KG1 (cell line): ENCODE measurements at places on chromosomes 4 and X.

DNA sequence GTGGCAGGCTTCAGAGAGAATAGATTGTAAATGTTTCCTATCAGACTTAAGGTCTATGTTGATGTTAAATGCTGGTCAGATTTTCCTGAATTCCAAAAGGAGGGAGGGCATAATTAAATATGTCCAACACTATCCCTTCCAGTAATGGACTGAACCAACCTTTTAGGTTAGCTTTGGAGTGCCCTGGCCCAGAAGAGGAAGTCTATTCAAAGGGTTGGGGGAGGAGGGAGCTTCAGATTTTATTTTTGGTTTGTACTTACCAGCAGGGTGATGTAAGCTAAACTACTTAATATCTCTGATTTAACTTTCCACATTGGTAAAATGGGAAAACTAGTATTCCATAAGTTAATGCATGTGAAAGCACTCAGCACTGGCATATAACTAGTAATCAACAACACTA, 91.1 kb downstream of the RBM46 start:
- no peak for DNase-seq

- no peak for DNase-seq
These were observed 405.0 kb upstream of the MAGEB18 start for GRCh38 chrX:25733148-25733547.

DNA sequence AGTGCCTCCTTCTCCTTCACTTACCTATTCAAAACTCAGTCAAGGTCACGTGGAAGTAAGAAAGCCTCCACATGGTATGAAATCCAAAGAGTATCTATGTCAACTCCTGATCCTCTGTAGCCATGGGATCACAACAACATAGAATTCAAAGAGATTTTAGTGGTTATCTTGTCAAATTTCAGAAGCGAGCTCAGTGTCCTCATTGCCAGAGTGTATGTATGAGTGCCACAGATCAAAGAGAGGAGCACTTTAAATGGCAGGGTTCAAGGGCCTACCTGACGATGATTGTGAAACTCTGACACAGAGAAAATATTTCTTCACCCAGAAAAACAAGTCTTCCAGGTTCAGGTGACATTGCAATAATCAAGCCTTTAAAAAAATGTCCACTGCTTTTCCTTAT, 1.2 kb upstream of the ACE2 start:
- no peak for DNase-seq

DNA sequence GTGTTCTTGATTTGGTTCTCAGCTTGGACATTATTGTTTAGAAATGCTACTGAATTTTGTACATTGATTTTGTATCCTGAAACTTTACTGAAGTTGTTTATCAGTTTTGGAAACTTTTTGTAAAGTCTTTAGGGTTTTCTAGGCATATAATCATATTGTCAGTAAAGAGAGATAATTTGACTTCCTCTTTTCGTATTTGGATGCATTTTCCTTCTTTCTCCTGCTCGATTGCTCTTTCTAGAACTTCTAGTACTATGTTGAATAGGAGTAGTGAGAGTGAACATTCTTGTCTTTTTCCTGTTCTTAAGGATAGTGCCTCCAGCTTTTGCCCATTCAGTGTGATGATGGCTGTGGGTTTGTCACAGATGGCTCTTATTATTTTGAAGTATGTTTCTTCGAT, 24.1 kb downstream of the TMPRSS11A start:
- DNase-seq = no peak

DNA sequence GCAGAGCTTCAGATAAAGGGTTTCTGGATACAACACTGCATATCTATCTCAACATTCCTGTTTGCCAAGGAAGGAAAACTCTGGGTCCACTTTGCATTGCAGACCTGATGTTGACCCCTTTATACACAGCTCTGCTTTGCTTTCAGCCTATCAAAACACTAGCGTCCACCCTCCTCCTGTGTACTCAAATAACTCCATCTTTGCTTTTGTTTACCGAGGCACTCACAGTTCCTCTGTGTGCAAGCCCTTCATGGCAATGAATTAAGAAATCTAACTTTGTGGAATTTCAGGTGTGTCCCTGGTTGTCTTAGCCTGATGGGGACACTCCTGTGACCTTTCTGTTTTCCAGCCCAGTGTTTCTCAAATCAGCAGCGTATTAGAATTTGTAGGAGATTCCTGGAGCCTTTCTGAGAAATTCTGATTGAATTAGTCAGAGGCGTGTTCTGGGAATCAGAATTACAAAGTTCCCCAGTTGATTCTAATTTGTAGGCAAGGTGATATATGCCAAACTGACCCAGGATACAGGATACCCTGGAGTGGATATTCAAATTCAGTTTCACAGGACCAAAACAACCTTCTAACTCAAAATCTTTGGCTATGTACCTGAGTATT, 68.6 kb downstream of the DTHD1 start:
- DNase-seq = no peak

DNA sequence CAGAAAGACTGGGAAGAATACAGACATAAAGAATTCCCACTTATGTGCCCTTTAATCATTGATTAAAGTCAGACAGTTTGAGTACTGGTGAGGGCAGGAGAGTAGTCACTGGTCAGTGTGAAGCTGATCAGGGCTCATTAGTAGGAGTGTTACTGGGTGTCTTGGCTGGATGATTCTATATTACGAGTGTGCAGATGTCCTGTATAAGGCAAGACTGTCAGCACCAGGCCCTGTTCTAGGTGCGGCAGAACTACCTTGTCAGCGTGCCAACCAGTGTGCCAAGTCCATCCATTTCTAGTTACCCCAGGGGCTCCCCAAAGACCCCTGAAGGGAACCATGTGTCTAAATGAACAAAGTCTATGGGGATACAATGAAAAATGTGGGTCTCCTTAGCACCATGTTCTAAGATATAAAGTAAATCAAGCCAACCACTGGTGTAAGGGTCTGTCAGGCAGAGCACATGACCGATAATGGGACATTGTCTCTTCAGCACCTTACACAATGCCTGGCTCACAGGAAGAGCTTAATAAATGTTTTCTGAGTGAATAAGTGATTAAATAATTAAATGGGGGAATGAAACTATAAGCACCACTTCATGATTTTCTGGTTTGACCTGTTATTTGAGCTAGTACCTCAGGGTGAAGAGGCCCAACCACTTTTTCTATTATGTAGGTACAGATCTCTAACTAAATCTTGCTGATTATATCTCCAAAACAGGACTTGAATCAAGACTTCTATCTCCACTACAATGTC, 205.0 kb downstream of the CAMK2D start:
- no peak for DNase-seq

DNA sequence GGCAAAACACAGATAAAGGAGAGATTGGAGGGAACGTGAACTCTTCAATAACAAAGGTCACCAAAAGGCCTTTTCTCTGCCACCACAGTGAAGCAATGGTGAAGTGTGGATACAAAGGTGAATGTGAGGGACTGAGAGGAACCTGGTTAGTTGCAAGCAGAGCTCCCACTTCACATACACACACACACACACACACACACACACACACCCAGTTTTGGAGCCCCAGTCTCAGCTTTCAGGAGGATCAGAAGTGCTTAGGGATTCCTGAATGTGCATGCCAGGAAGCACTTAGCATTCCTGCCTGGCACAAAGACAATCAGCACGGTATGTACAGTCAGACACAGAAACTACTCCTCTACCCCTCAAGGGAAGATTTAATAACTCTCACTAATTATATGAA, 71.5 kb downstream of the ARHGEF9 start:
- no peak for DNase-seq

- DNase-seq = no peak
These were observed 47.9 kb downstream of the MAD2L1 start for GRCh38 chr4:120018786-120019185.

DNA sequence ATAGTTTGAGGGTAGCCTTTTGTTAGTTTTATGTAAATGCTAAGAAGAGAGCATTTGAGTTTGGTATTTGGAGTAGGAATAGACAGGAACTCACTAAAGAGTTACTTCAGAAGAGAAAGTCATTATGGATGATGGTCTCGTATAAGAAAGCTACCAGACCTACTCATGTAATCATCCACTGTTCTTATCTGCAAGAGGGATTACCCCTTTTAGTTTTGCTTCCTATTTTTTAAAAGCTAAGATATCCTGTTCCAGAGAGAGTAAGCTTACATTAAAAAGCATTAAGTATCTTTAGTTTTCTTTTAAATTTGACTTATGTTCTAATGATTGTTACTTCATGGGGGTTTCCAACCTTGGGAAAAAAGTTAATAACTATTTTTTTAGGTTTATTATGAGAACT, 12.5 kb upstream of the ART3 start:
- DNase-seq = no peak

DNA sequence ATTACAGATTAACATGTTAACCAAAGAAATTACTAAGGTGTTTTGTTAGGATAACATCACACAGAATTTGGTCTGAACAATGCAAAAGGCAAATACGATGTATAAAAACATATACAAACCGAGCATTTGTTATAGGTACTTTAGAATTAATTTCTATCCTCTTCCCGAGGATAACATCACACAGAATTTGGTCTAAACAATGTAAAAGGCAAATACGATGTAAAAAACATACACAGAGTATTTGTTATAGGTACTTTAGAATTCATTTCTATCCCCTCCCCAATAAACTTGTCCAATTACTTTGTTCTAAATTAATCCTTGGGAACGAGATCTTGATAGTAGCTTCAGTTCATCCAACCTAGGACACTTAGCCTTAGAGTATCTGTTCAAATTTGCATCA, 7.6 kb downstream of the HNRNPDL start:
- DNase-seq = no peak

DNA sequence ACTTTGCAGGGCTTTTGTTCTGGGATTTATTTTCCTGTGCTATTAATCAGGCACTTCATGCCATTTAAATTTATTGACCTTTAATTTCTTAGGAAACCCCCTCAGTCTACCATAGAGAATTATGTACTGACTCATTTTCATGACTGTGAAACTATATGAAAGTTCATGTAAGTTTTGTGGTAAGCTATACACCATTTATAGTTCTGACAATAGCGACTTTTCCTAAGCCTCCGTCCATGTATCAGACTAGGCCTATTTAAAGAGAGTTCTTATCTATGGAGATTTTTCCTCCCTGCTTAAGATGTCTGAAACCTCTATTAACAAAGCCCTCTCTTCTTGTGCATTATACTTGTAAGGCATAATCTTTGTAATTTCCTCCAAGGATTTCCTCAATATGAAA, 111.6 kb downstream of the AFF2 start:
- DNase-seq = no peak

DNA sequence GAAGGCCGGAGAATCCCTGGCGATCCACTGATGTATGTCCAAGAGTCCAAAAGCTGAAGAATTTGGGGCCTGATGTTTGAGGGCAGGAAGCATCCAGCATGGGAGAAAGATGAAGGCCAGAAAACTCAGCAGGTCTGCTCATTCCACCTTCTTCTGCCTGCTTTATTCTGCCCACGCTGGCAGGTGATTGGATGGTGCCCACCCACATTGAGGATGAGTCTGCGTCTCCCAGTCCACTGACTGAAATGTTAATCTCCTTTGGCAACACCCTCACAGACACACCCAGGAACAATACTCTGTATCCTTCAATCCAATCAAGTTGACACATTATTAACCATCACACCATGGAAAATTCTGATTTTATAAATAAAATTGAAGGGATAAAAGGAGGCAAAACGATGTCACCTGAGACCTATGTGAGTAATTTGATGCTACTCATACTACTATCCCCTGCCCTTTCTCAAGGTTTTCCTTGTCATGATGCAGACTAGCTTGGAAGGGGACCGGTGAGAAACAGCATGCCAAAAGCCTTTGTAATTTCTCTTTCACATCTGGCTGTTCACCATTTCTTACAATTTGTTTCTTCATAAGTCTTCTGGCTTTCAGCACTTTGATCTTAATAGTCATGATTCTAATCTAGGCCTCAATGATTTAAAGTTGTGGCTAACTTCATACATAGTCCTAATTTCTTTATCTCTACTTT, 9.7 kb upstream of the PYURF start:
- DNase-seq = no peak

DNA sequence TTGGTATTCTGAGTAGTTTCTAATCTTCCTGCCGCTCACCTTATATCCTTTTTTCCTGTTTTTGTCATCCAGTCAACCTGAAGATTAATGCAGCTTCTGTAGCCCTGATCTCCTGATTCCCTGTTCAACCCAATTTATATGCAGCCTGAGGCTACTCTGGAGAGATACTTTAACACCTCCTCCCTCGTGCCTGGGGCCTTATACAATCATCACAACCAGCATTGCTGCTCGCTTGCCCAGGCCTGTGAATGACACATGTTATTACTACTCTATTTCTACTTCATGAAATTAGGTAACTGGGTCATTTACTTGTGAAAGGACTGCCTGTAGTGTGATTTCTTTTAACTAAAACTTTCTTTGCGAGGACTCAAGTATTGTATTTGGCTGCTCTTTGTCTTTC, 33.7 kb upstream of the WDR17 start:
- DNase-seq = no peak

DNA sequence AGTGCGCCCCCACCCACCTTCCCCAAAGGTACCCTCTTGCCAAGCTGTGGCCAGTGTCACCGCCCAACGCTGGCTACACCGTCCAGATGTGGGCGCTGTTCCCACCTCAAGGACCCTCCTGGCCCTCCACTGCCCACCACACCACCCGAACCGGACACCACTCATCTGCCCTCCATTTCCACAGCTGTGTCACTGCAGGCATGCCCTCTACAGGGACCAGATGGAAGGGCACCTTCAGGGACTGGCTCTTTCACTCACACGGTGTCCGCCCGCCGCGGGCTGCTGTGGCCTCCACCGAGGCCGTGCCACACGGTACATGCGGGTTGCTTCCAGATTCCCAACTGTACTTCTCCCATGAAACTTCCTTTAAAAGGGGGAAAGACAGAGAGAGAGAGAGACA, 87.7 kb downstream of the FAM53A start:
- no peak for DNase-seq

GRCh38 chr4:123244137-123244536, 152.5 kb upstream of the SPRY1 start:
- no peak for DNase-seq

DNA sequence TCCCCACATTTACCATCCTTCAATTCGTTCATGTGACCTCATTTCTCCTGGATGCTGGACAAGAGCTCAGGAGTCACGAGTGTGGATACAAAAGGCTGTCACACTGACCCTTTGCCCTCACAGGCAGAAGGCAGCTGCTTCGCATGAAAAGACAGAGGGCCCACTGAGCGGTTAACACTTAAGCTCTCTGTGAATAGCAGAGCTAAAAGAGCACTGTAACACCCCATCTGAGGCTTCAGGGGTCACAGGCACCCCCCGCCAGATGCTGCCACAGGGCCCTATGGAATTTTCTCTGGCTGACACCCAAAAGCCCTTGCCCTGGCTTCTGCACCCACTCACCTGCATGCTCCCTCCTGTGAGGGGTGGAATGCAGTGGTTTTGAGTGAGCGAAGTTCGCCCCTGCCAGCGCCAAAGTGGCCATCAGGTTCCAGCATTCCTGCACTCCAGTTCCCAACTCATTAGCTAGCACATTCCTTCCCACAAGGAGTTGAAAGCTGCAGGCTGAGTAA, 360.9 kb downstream of the PPP3CA start:
- DNase-seq = no peak

DNA sequence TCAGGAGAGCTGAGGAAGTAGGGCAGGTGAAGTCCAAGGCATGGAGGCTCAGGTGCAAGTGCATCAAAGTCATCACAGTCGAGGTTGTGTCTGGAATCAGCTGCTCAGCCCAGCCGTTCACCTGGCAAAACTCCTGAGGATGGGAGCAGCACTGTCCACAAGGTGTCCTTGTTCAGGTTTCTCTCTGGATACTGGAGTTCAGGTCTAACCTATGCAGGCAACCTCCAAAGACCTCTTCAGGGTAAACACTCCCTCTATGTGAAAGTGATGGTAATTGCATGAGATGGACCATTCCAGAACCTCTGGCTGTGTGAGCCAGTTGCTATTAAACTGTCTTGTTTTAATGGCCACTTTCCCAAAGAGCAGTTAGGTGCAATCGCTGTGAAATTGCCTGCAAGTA, 120.2 kb upstream of the PSAPL1 start:
- DNase-seq = no peak

- DNase-seq = no peak
These were observed 327.7 kb downstream of the PAPSS1 start for GRCh38 chr4:107392380-107392779.
